Breast epithelium (tissue), 4 donors: ENCODE measurements at places on chromosomes 13 and 19.

GRCh38 chr13:100528353-100528752 lies 60.2 kb downstream of the GGACT start:
- no peak for DNase-seq

GRCh38 chr13:93413972-93414717 lies 187.5 kb downstream of the GPC6 start:
- DNase-seq = no peak

DNA sequence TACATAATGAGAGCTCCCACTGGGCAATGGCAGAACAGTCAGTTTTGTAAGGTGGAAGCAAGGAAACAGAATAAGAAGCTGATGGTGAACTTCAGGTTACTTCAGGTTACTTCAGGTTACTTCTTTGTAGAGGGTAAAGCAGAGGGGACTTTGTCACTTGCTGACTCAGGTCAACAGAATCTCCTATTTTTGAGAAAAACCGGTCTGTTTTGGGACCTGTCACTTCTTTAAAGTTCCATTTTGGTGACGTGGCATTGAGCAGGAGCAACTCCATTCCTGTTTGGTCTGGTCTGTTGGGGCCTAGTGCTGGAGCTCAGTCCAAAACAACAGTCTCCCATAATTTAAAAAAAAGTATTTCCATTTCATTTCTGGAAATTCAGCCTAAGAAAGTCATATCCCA lies 29.7 kb downstream of the ATP11A start:
- no peak for DNase-seq

DNA sequence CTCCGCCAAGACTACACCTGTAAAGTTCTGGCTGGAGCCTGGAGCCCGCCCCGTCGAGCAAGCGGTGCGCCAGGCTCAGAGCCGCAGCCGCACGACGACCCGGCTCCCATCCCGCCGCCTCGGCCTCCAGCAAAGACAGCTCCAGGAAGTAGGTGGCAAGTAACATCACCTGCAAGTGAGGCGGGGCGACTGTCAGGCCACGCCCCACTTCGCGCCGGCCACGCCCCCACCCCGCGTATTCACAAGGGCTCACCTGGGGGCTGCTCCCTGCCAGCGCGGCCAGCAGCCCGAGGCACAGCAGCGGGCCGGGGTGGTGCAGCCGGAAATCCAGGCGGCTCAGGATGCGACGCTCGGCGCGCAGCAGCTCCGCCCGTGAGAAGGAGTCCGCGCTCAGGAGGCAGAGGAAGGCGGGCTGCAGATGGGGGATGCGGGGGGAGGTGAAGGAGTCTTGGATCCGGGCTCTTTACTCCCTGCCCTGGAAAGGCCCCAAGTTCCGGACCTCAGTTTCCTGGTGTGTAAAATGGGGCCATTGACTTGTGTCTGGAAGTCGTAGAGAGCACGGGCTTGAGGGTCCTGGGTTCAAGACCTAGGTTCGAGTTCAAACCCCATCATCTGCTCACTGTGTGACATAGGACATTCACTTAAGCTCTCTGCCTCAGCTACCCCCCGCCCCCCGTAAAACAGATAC lies 3.2 kb downstream of the CCNP start:
- DNase-seq = no peak

DNA sequence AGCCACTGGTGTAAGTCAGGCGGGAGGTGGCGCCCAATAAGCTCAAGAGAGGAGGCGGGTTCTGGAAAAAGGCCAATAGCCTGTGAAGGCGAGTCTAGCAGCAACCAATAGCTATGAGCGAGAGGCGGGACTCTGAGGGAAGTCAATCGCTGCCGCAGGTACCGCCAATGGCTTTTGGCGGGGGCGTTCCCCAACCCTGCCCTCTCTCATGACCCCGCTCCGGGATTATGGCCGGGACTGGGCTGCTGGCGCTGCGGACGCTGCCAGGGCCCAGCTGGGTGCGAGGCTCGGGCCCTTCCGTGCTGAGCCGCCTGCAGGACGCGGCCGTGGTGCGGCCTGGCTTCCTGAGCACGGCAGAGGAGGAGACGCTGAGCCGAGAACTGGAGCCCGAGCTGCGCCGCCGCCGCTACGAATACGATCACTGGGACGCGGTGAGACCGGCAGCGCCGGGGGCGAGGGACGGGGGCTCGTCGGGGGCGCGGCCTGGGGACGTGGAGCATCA lies at the start of gene ALKBH7:
TSS of gene ALKBH7 (plus strand) at position 201 of the 502 bp plus-strand sequence. CDS start at position 228, 27 bp downstream.
- peak; percentile 100 for DNase-seq

GRCh38 chr19:1286487-1287353 lies 1.0 kb downstream of the EFNA2 start:
- DNase-seq = no peak

DNA sequence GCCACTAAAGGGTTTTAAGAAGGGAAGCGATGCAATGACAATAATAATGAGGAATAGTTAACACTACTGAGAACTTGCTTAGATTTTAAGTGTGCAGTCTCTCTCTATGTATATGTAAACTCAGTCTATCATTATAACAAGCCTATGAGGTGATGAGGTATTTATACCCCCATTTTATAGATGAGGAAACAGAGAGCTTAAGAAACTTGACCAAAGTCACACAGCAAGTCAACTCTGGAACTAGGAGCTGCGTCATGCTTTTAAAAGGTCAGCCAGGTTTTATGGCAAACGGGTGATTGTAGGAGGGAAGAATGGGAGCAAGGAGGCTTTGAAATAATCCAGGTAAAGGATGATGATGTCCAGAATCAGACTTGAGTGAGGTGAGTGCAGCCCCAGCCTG lies 103.4 kb downstream of the TM9SF2 start:
- DNase-seq = no peak

DNA sequence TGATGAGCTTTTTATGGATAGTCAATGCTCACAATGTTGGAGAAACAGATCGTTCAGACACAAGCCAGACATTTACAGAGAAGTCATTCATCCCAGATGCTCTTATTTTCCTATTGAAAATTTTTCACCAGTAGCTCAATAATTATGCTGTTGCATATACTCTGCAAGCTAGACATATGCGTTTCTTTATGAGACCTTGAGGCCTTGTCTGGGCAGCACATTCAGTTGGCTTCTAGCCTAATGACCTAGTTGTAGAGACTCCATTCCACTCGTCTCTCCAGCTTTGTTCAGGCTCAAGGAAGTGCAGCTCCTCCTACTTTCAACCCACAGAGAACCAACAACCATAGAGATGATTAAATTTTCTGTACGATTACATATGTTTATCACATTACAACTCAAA lies 237.7 kb downstream of the MZT1 start:
- DNase-seq = no peak

GRCh38 chr19:51227326-51227725 lies 2.4 kb downstream of the CD33 start:
- no peak for DNase-seq

DNA sequence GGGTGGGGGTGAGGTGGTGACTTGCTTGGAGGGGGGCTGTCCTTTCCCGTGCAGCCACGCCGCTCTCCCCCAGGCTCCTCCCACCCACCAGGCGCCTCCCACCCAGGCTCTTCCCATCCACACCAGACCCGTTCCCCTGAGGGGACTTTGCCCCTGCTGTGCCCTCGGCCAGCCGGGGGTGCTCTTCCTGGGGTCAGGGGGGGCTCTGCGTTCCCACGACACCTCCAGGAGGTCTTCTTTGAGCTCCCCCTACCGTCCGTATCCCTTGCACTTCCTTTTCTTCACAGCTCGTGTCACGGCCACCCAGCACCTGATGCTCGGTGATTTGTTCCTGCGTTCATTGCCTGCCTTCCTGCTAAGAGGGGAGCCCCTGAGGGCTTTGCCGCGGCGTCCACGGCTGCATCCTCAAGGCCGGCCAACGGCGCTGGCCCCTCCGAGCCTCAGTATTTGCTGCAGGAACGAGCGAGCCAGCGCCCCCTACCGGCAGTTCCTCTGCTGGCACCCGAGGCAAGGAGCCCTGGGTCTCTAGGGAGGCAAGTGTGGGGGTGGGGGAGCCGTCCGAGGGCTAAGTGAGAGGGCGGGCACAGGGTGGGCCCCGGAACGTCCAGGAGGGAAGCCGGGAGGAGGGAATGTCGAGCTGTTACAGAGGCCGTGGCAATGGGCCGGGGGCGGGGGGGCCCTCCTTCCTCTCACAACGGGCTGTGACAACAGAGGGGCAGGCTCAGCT lies 11.8 kb downstream of the LRRC4B start:
- no peak for DNase-seq

GRCh38 chr13:45133396-45134118 lies 13.2 kb downstream of the GTF2F2 start:
- DNase-seq = no peak

GRCh38 chr13:106858903-106859532 lies 291.1 kb upstream of the ARGLU1 start:
- no peak for DNase-seq

DNA sequence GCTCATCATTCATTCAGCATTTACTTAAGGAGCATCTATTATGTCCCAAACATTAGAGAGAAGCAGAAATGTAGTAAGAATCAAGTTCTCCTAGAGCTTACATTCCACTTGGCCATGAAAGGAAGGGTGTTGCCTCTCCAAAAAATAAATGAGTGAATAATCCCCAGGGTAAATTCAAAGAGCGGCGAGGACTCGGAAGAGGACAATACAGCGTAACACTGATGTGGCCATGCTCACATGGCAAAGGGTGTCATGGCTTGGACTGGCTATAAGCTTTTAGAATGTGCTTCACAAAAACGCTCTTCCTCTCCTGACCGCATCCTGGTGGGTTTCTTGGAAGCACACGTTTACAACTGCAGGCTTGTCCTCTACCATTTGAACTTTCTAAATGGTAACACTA lies 290.2 kb downstream of the IRS2 start:
- no peak for DNase-seq

DNA sequence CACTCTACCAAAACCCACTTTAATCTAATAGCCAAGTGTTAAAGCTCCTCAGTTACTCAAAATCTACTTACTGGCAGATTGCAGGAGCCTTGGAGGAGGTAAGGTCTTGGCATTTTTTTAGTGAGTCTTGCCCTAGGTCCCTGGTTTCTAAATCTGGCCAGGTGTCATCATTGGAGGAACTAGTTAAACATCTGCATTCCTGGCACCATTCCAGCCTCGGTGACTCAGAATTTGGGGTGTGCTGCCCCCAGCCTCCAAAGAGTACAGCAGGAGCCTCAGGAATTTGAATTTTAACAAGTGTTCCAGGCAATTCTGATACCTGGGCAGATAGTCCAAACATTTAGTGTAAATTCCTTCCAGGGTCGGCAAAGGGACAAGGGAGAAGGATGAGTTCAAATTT lies 37.4 kb downstream of the KLF5 start:
- no peak for DNase-seq
